ENCODE measurements at places on chromosomes 12 and 14.

DNA sequence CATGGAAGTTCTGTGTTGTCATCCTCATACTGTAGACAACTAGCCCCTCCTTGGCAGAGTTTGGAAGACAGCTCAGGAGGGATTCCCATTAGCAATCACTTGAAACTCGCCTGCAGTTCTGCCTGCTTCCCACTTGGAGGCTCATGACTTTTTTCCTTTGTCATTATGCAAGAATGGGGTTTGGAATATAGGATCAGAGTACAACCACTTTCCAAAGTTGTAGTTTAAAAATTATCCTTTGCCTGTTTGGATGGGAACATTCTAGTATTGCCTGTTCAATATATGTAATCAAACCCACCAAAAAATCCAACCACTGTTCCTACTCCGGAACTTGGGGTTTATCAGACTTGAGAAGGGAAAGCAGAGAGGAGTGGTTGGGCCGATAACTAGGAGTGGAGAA lies 2.1 kb upstream of the GPD1 start:
- no peak for DNase-seq

DNA sequence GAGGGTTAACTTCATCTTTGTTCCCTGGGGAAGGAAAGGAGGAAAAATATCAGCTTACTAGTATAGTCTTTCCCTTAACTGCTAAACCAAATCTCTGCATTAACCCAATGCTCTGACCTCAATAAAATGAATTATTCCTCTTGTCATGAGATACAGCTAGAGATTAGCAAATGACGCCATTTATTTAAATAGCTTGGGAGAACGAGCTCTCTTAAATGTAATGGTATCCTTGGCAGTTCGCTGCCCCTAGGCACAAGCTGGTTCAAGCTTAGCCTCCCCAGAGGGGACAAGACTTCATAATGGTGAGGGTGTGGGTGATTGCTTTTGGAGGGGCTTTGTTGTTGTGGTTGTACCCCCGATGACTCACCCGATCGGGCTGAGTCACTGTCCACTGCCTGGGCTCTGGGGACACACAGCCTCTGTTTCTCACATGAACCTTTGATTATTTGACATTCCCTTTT lies 19.6 kb downstream of the FNTB start:
- no peak for DNase-seq

DNA sequence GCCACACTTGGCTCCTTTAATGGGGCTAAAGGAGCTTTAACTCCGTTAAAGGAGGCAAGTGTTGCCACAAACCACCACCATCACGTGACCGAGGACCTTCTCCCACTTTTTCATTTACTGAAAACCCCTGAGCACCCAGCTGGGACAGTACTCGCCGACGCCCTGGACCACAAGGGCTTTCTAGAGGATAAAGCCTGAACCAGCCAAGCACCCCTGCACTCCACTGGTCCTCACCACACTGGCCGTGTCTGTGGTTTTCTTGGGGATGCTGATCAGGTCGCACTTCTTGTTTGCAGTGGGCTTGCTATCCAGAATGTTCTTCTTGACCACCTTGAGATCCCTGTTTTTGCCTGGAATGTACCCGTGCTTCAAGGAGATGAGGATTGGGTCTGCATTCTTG lies 14.7 kb upstream of the SELPLG start:
- DNase-seq = no peak

DNA sequence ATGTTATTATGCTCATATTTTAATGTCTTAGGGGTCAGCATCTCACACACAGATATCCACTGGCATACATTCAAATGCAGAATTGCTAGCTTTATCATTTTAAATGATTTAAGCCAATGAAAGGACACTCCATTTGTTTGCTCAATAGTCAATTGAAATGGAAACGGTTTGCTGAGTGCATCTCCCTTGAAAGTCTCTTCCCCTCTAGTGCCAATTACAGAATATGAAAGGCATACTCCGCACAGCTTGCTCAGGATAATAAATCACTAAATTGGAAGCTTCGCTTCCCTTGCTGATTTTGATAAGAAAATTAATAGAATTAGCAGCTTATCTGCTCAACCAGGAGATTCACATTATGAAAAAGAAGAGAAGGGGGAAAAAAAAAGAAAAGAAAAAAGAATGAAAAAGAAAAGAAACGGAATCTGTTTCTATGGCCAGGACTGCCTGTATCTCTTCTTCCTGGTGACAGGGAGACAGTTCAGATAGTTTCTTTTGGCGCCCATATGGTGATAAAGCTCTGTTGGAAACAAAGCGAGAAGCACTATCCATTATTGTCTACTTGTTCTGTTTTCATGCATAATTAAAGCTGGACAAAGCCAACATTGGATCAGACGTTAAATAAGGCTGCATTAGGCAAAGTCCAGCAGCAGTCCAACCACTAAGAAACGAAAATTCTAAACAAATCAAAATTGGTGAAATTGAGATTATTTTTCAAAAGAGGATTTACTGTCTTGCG lies 225.0 kb downstream of the GXYLT1 start:
- DNase-seq = no peak

GRCh38 chr14:97380539-97380941 lies 583.4 kb downstream of the VRK1 start:
- DNase-seq = no peak
